ENCODE measurements at places on chromosomes 13 and 19. TPM values are rescaled to one million over a fixed set of nuclear protein-coding genes. Genes with fewer than 3 reads are reported as not detected.

GRCh38 chr19:38656171-38656981 is 8.9 kb downstream of the ACTN4 start:
- no peak for DNase-seq

The ZNF667 gene
- polyA plus RNA-seq = 16.9 TPM

DNA sequence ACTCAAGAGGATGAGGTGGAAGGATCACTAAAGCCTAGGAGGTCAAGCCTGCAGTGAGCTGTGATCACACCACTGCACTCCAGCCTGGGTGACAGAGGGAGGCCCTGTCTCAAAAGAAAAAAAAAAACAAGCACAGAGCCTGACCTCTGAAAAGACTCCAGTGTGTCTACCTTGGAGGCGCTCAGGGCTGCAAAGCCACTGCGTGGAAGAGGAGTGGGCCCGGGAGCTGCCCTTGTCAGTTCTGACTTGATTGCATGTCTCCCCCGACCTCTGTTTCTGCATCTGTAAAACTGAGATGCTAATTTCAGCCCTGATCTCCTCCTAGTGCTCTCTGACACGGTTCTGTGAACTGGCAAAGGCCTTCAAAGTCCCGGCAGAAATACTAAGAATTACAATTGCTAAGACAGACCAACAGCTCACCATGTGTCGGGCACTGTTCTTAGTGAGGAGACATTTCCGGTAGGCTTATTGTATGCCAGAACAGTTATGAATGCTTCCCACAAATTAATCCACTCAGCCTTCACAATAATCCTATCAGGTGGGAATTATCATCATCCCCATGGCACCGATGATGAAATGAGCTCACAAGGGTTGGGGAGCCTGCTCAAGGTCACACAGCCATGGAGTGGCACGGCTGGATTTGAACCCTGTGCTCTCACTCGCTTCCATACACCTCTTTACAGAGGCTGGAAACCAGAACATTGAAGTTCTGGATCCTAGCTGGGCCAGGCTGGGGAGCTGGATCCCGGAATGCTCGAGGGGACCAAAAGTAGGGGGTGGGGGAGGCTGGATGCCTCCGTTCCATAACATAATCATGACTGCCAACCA is 3.5 kb downstream of the AKT2 start:
- DNase-seq = no peak

The MAST1 gene
- 2.0 TPM for polyA plus RNA-seq

GRCh38 chr19:55306712-55307111 is 18.4 kb downstream of the TMEM150B start:
- DNase-seq = no peak

The NEK5 gene
- polyA plus RNA-seq = 3.7 TPM

The PLPPR2 gene
- polyA plus RNA-seq = 17.2 TPM

- DNase-seq = no peak
Measured at GRCh38 chr19:18412610-18413239, 6.5 kb upstream of the SSBP4 start.

The ZNF835 gene
- polyA plus RNA-seq = 4.6 TPM

The UNC13A gene
- polyA plus RNA-seq = 0.81 TPM

The CPB2 gene
- polyA plus RNA-seq = 0.23 TPM

DNA sequence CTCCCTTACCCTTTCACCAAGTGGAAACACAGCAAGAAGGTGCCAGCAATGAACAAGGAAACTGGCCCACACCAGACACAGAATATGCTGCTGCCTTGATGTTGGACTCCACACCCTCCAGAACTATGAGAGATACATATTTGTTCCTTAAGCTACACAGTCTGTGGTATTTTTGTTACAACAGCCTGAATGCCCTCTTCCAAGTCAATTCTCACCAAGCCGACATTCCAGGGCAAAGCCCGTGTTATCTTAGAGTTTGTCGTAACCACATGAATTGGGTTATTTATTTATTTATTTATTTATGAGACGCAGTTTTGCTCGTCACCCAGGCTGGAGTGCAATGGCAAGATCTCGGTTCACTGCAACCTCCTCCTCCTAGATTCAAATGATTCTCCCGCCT is 14.9 kb downstream of the FGF21 start:
- DNase-seq = no peak

The SERPINE3 gene
- 0.25 TPM for polyA plus RNA-seq

DNA sequence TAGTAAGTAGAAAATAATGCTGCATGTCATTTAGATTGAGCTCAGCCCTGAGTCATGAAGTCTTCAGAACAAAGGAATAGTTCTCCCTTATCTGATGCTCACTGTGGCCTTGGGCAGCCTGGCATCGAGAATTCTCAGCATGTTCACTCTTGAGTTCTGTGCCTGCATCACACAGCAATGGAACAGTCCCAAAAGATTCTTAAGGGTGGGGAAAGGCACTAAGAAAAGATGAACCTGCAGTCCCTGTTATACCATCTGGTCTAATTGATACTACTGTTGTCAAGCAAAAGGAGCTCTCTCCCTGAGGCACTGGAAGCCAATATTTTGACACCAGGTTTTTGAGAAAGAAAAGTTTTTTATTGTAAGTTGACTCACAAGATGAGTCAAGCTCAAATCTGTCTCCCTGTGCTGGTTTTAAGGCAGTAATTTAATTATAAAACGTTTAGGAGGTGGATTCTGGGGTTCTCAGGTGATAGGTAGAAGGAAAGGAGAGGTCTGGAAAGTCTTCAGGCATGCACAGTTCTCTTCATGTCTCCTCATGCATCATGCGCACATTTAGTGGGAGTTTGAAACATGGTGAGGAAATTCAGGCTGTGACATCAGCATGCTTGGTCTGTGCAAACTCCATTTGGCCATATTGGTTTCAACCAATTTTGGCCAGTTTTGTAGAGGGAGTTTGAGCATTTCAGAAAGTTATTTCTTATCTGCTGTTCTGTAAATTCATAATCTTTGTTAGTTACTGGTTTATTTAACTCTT is 38.1 kb upstream of the ZNF766 start:
- no peak for DNase-seq

The SH2D3A gene
- 9.2 TPM for polyA plus RNA-seq

The FXYD1 gene
- polyA plus RNA-seq = 70.2 TPM

The SLC10A2 gene
- 10.3 TPM for polyA plus RNA-seq

DNA sequence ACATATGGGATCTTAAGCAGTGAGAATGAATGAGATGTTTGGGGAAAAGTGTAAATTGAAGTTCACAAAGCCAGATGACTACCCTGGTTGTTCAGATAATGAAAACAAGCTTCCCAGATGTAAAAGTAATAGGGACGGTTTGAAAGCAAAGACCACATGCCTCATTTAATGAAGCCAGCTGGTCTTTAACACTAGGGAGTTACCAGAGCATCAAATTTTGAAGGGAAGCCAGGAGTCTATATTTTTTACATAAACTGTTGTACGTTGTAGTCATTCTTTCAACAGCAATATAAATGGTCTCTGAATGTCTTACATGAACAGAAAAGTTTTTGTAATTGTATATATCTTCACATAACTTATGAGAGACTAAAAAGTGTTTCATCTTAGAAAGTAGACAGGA is 2604.5 kb upstream of the PCDH20 start:
- DNase-seq = no peak

DNA sequence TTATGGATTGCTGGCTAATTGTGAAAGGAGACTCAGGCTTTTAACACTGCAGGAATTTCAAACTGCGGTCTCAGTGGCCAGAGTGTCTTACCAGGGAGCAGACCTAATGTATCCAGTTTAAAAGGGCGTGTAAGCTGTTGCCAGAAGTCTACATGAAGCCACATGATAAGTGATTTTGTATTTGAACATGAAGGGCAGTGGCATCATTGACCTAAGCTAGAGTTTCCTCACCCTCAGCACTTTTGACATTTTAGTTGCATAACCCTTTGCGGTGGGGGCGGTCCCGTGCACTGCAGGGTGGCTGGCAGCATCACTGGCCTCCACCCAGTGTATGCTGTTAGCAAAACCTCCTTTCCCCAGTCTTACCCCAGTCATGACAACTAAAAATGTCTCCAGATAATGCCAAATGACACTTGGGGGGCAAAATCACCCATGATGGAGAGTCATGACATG is 23.7 kb upstream of the GPR18 start:
- DNase-seq = no peak

DNA sequence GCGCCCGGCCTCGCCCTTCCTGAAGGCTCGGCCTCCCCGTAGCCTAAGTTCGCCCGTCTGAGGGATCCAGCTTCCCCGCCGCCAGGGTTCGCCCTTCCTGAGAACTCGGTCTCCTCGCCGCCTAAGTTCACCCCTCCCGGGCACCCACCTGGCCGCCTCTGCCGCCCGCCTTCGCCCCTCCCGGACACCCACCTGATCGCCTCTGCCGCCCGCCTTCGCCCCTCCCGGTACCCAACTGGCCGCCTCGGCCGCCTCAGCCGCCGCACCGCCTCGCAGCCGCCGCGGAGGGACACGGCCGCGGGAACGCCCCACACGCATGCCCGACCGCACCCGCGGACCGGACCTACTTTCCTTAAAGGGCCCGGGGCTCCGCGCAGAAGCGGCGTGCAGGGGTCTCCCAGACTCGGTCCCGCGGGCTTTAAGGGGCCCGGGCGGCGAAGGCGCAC is at the start of gene MOB3A:
TSS of gene MOB3A (minus strand) at position 293 of the 446 bp plus-strand sequence. CDS start 17,766 bp downstream, outside the sequence.
- no peak for DNase-seq

- DNase-seq = no peak
Measured at GRCh38 chr19:48659768-48660167, 13.0 kb downstream of the NTN5 start.

- no peak for DNase-seq
Measured at GRCh38 chr13:76829572-76830327, 56.5 kb downstream of the KCTD12 start.

The MTIF3 gene
- polyA plus RNA-seq = 72.3 TPM

The RFPL4A gene
- polyA plus RNA-seq = not detected

DNA sequence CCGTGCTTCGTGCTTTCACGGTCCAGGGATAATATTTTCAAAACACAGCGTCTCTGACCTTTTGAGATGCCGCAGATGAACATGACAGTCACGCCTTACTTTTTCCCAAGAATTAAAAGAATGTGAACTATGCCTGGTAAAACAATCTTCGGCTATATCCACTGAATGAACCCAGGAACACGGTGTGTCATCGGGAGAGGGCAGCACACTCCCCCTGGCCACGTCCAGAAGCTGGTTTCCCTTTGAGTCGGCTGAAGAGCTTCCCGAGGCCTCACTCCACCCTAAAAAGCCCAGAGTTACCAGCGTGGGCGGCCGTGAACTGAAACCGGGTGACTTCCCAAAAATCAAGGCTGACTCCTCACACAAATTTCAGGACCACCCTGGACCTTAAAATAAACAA is 22.9 kb upstream of the SHISA2 start:
- DNase-seq = no peak

DNA sequence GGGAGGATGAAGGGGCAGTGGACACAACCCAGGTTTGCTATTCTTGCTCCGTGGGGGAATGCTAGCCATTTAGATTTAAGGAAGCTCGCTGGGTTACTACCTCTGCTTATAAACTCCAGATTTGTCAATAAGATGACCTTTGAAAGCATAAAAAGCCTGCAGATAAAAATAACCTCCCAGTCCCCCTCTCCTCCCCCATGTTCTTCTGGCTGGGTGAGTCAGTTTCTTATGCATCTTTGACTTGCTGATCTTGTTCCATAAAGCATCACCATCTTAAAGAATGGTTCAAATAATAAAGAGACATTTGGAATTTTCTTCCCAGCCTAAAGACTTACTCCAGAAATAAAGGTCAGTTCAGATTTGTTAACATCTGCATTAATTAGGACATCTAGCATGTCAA is 118.3 kb upstream of the RNF113B start:
- DNase-seq = no peak
